Fibroblast of villous mesenchyme (primary cell): ENCODE measurements at places on chromosomes 5 and 9. TPM values are rescaled to one million over a fixed set of nuclear protein-coding genes. Genes with fewer than 3 reads are reported as not detected.

DNA sequence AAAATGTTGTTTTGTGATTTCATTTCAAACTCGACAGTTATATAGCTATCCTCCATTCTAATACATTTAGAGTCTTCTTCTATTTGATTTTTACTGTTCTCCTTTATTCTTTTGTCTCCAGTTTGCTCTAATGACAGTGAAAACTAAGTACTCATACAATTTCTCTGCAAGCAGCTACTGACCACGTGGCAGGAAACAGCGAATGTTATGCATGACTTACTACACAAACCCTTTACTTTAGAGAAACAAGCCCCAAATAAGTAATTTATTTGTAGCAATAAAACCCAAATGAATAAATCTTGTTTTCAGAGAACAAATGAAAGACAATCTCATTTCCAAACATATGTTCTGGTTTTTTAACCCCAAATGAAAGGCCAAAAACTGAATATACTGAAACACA lies 41.9 kb downstream of the CDH6 start:
- no peak for DNase-seq

GRCh38 chr9:120916588-120916987 lies 10.0 kb downstream of the TRAF1 start:
- peak; percentile 95 for DNase-seq

DNA sequence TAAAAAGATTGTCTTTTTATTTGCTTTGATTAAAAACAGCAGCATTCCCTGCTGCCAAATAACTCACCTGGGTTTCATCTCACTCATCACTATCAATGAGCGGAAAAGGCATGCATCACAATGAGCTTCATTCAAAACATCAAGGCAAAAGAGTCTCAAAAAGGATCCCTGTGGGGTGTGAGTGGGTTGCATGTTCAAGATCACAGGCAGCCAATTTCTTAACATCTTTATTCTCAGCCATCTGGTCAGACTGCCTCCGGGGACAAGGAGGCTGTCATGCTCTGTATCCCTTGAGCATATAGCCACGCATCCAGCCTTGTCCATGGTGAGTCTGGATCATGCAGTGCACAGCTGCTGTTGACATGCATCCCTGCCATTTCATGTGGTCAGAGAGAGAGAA lies 117.1 kb downstream of the ICE1 start:
- no peak for DNase-seq

PTPN3 gene
- total RNA-seq = under 0.01 TPM in 2 replicates

GRCh38 chr5:161274951-161275350 lies 271.6 kb downstream of the GABRB2 start:
- DNase-seq = no peak

- no peak for DNase-seq
Measured at GRCh38 chr5:132462856-132463745, 27.5 kb downstream of the IRF1 start.

GRCh38 chr5:55104036-55104772 lies 1.8 kb downstream of the GZMA start:
- DNase-seq = no peak

BNC2 gene
- total RNA-seq = 33.7 and 41.6 TPM in 2 replicates

DNA sequence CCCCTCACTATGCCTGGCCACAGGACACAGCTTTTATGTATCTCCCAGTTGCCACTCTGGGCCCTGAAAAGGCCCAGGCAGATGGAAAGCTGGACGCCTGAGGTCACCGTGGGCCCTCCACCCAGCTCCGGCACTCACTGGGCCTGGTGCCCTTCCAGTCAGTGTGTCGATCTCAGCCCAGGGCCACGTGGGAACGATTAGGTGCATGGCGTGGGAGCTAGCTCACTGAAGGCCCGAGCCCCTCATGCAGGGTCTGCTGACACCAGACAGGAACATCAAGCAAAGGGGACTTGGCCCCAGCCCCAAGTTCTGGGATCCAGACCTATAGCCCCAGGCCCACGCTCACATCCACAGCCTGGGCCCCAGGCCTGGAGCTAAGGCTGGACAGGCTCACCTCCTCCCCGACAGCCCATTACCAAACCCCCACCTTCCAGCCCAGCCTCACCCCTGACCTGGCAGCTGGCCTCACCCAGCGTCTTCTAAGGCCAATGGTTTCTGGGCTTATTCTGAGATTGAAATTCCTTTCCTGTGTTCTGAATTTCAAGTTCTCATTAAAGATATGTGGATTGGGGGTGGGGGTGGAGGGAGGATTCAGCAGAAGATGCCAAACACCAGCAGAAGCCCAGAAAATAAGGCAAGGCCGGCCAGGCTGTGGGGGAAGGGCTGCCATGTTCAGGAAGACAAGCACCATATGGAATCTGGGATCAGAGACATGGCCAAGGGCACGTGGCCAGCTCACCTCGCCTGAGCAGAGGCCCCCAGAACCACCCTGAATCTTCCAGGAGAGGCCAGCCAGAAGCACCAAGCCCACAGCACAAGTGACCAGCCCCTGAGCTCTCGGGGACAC lies 74.5 kb downstream of the ADAMTS2 start:
- DNase-seq = peak; percentile 70

DNA sequence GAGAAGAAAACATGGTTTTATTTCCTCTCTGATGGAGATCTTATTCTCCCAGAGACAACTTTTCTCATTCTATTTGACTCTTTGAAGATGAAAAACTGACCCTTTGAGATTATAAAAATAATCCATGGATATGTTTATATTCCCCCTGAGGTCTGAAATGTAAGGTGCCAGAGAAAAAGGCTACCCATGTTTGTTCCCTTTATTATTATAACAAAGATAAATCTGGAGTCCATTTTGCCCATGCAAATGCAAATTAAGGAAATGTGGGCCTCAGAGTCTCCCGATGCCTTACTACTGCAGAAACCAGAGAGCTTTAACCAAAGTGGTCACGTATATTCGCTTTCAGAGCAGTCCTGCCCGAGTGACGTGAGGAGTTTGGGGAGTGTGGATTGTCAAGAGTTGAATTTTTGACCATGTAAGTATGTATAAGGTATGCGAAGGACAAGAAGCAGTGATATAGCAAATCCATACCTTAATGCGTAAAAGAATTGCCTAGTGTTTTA lies 312.5 kb downstream of the RASEF start:
- no peak for DNase-seq

GRCh38 chr5:116923344-116923743 lies 348.7 kb upstream of the SEMA6A start:
- DNase-seq = no peak

GRCh38 chr5:77449277-77449676 lies 42.8 kb downstream of the WDR41 start:
- no peak for DNase-seq

FOXI1 gene
- not detected in 2 replicates for total RNA-seq

DNA sequence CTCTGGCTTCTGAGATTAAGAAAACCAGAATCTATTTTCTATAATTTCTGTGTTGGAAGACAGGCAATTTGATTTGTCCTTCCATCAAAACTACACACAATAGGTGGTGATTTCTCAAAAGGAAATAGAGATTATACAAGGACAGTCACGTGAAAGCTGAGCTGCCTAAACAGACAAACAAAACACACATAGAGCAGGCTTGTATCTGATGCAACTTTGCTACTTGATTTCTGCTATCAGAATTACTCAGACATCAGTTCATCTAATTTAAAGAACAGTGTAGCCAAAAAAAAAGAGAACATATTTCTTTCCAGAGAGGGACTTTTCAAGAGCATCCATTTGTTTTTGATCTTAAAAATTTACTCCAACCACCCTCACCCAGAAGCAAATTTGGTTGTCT lies 2128.3 kb upstream of the C9orf72 start:
- DNase-seq = peak; percentile 37

C1QTNF3 gene
- 0.86 and 1.9 TPM in 2 replicates for total RNA-seq

SPATA31E1 gene
- total RNA-seq = not detected in 2 replicates

SCGB3A2 gene
- not detected in 2 replicates for total RNA-seq

IFNK gene
- total RNA-seq = not detected in 2 replicates

DNA sequence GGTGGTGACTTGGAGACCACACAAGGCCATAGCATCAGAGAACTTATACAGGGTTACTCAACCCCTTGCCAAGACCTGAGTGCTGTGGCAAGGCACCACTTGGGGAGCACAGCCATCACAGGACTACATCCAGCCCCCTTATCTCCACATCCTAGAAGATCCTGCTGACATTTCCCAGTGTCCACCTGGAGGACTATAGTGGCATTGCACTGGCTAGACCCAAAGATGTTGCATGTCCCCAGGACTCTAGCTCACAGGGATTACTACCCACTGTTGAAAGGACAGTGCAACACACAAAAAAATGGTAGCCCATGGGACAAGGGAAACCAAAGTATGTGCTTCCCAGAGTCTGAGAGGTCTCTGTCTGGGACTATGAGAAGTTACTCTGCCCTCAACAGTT lies 411.1 kb upstream of the NUDT12 start:
- DNase-seq = no peak

DNA sequence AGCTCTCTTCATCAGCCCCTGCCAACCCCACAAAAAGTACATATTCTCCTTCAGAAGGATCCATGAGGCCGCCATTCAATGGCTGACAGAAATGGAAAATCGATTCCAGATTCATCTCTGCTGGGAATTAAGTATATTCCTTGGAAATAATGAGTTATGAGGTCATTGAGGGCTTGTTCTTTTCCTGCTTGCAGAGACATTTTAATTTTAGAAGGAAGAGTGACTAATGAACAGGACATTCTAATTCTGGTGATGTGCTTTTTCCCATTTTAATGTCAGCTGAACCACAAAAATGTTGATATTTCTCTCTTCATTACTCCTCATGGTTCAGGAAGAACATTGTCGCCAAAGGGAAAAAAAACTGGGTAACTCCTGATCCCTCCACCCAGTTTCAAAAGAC lies 314.0 kb downstream of the PIK3R1 start:
- peak; percentile 73 for DNase-seq

CEP72 gene
- total RNA-seq = 3.2 and 5.2 TPM in 2 replicates

GRCh38 chr5:180366326-180366725 lies 13.2 kb upstream of the GFPT2 start:
- no peak for DNase-seq

DNA sequence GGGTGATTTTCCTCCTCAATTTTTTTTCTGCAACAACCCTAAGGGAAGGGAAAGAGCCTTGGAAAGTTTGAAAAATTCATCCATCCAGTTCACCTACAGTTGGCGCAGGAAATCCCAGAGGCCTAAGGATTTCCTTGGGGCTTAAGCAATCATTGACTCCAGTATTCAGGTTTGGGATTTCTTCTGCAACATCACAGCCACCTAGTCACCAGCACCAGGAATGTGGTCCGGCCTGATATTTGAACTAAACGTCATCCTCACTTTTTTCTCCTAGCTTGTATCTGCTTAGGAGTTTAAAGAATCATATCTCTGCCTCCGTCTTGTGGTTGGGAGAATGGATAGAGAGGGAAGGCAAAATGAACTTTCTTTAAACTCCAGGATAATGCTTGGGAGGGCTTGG lies 20.2 kb upstream of the TLE4 start:
- no peak for DNase-seq

GRCh38 chr5:119330367-119331183 lies 25.2 kb upstream of the TNFAIP8 start:
- DNase-seq = peak; percentile 38

SLC36A3 gene
- not detected in 2 replicates for total RNA-seq

TYRP1 gene
- 0.43 and 2.9 TPM in 2 replicates for total RNA-seq

- DNase-seq = peak; percentile 12
Measured at GRCh38 chr5:119179857-119180641, 109.2 kb downstream of the DMXL1 start.

GMCL2 gene
- not detected in 2 replicates for total RNA-seq

IFNA13 gene
- total RNA-seq = not detected in 2 replicates

GRCh38 chr5:171166766-171167165 lies 142.3 kb upstream of the TLX3 start:
- no peak for DNase-seq

DNA sequence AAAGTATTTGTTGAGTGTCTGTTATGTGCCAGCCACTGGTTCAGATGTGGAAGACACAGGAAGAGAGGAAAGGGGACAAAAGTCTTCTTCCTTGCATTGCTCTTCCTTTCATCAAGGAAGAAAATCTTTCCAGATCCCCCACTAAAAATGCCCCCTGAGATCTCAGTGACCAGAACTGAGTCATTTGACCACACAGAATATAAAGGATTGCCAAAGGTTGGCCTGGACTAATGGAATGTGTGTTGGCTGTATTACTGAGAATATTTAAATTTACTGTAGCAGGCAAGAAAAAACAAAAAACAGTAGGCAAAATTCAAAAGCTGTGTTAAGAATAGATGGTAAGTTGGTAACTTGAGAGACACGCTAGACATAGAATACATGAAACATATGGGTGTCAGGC lies 10.0 kb upstream of the SEPTIN8 start:
- DNase-seq = no peak

AGXT2 gene
- total RNA-seq = under 0.01 TPM in 1 of 2 replicates, not detected in the other

PCDHGA2 gene
- 2.6 and 3.0 TPM in 2 replicates for total RNA-seq

DNA sequence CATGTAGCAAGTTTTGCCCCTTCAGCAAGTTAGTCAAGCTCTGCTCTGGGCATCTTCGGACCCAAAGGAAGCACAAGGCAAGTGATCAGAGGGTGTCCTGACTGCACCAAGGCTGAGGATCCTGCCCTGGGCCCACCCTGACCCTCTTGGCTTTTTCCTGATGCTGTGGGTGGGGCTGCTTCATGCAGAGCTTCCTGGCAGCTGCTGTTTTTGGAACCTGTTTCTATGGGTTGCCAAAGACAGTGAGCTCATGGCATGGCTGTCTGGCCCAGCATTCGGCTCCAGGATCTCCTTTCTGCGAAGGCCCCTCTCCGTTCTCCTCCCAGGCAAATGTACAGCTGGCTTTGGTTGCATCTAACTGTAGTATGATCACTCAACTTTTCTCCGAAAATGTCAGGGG lies 497.9 kb downstream of the ARHGEF28 start:
- DNase-seq = no peak

GRCh38 chr5:9009931-9010651 lies 535.8 kb downstream of the SEMA5A start:
- DNase-seq = peak; percentile 31

DNA sequence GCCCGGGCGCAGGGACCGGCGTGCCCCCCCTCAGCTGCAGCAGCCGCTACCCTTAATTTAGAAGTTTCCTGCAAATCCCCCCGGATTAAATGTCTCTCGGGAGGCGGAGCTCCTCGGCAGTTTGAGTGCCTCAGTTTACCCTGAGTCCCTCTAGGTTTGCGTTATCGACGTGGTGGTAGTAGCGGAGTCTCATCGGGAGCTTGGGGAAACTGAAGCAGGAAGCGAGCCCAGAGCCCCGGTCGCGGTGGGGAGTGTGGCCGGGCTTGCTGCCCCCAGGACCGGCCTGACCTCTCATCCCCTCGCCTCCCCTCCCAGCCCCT lies 529 bp upstream of the TPM2 start:
- DNase-seq = no peak

IFNB1 gene
- not detected in 2 replicates for total RNA-seq

ZBED3 gene
- total RNA-seq = 1.3 and 2.6 TPM in 2 replicates
